Activated CD4-positive, alpha-beta T cell treated with anti-CD3 and anti-CD28 coated beads for 24 hours (primary cell): ENCODE measurements at places on chromosomes 5 and 9.

- DNase-seq, result no peak
Observed at GRCh38 chr9:8693464-8693863, 893.9 kb upstream of the DMAC1 start.

DNA sequence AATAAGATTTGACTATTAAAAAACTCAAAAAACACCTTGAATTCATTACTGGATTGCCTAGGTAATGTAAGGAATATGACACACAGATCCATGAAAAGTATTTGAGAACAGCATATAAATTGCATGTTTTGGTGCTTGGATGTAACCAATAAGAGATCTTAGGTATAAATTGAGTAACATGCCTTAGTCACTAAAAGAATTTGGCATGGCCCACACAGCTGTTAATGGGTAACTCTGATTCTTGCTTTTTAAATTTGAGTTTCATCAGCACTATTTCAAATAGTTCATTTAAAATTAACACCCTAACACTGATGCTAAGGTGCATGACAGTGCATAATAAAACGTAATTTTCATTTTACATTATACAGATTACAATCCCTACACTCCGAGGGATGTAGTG is 779.3 kb upstream of the WWC1 start:
- no peak for DNase-seq

DNA sequence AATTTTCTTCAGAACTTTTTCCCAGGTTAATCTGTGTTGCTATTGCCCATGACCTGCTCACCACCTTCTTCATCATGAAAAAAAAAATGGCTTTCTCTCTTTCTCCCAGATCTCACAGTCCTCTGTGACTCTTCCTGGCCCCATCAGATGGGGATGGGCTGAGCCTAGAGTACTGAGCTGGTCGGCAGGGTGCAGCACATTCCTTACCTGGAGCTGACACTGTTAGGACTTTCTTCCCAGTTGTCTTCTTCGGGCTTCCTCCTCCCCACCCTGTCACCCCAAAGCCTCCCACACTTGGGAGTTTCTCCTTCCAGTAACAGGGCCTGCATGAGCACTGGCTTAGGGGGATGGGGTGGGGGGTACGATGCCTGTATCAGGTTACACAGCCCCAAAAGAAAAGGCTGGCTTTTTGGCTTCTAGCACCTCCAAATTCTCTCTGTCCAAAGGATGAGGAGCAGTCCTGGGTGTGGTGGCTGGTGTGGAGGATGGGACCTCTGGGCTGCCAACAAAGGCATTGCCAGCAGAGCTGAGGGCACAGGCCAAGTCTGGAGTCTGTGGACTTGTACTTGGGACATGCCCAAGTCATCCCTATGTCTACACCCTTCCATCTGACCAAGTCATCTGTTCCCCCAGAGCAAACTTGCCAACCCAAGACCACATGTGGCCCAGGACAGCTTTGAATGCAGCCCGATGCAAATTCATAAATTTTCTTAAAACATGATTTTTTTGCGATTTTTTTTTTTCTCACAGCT is 68.0 kb upstream of the HSPA9 start:
- DNase-seq, result no peak

GRCh38 chr9:80061940-80062339 is 490.2 kb downstream of the TLE4 start:
- DNase-seq, result no peak

- DNase-seq, result peak; percentile 33
Observed at GRCh38 chr5:55868846-55869245, 17.7 kb downstream of the IL31RA start.

- DNase-seq, result no peak
Observed at GRCh38 chr5:107618242-107618641, 52.5 kb downstream of the EFNA5 start.

GRCh38 chr9:121297389-121297788 is 29.4 kb downstream of the GSN start:
- DNase-seq, result no peak

- no peak for DNase-seq
Observed at GRCh38 chr9:17269799-17270198, 135.0 kb downstream of the CNTLN start.

DNA sequence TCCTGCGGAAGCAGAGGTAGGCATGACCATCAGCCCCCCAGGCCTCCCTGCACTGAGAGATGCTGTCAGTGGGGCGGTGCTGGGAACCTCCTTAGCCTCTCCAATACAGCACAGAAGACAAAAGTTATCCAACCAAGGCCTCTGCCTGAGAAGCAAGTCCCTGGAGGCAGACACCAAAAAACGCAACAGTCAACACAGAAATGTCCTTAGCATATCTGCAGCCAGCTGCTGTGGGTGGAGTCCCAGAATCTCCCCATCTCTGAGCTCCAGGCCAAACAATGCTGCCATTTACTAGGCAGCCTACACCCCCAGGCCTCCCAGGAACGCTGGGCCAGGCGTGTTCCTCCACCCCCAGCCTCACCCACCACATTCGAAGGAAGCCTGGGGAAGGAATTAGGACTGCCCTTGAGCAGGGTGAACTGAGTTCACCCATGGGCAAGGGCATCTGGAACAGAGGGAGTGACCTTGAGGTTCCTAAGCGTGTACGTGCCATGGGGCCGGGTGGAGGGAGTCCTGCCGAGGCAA is 43.7 kb downstream of the STK10 start:
- DNase-seq, result no peak

- no peak for DNase-seq
Observed at GRCh38 chr9:105452185-105452584, 4.4 kb downstream of the FSD1L start.

GRCh38 chr9:133842174-133842573 is 104.0 kb upstream of the SARDH start:
- DNase-seq, result no peak

DNA sequence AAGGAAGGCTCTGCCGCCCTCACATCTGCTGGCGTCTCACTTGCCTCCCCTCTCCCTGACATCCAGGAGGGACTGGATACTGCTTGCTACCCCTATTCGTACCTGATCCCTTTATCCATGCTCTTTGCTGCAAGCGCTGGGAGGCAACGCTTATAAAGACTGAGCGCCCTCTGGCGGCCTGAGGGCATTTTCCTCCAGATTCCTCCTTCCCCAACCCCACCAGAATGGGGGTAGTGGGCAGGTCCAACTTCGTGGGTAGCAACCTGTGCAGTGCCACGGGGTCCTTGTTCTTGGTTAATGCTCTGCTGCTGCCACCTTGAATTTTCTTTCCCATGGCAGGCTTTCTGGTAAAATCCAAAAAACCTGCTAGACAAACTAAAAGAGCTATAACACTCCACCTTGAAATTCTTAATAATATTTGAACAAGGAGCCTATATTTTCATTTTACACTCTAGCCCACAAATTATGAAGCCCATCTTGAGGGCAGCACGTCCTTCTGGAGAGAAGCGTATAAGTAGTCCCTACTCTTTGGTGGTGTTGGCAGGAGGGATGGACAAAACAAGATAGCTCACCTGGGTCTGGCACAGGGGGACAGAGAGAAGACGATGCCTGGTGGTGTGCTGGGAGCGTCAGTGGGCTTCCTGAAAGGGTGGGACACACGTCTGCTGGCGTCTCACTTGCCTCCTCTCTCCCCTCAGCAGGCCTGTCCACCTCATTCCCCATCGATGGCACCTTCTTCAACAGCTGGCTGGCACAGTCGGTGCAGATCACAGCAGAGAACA is 52.5 kb downstream of the JADE2 start:
- DNase-seq, result peak; percentile 78

- no peak for DNase-seq
Observed at GRCh38 chr5:118818604-118819003, 169.7 kb downstream of the DTWD2 start.

DNA sequence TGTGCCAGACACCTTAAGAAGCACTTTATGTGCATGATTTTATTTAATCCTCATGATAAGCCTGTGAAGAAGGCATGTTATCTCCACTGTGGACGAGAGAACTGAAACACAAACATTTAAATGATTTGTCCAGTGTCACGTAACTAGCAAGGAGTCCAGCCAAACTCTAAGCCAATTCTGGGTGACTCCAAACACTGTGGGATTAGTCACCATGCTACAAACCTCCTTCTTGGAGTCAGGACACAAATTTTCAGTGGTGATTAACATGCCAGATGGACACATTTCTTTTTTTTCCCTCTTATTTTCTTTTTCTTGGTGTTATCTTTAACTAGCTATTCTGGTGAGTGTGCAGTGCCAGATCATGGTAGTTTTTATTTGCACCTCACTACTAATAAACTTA is 316.8 kb downstream of the NDUFS4 start:
- no peak for DNase-seq

DNA sequence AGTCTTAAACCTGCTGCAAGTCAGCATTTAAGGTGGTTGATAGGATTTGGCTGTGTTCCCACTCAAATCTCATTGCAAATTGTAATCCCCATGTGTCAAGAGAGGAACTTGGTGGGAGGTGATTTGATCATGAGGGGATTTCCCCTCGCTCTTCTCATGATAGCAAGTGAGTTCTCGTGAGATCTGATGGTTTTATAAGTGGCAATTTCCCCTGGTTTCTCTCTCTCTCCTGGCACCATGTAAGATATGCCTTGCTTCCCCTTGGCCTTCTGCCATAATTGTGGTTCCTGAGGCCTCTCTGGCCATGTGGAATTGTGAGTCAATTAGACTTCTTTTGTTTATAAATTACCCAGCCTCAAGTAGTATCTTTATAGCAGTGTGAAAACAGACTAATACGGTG is 84.3 kb upstream of the SMC2 start:
- no peak for DNase-seq

- no peak for DNase-seq
Observed at GRCh38 chr5:167415779-167416746, 875.4 kb upstream of the WWC1 start.
